Ureter (tissue), 1 donor: ENCODE measurements at places on chromosomes 3 and 15. TPM values are rescaled to one million over a fixed set of nuclear protein-coding genes. Genes with fewer than 3 reads are reported as not detected.

Gene HEXA
- 107 TPM for total RNA-seq

Gene NR1I2
- total RNA-seq: 1.2 TPM

Gene GOLGA8J
- total RNA-seq: not detected

Gene TIMP4
- total RNA-seq: 16.5 TPM

Gene PP2D1
- not detected for total RNA-seq

Gene DLL4
- total RNA-seq: 15.2 TPM

Gene SST
- 3.6 TPM for total RNA-seq

Gene HHATL
- total RNA-seq: 0.73 TPM

Gene MNS1
- 1.1 TPM for total RNA-seq

Gene SV2B
- 2.3 TPM for total RNA-seq

Gene AADACL2
- not detected for total RNA-seq

Gene CCRL2
- total RNA-seq: 6.3 TPM

- peak; percentile 77 for DNase-seq
Measured at GRCh38 chr3:157542711-157543500, 39.7 kb upstream of the VEPH1 start.

- DNase-seq: no peak
Measured at GRCh38 chr3:152339881-152340505, 71.3 kb downstream of the MBNL1 start.

- no peak for DNase-seq
Measured at GRCh38 chr3:128458746-128459460, 7.8 kb downstream of the DNAJB8 start.

GRCh38 chr15:45662375-45662774, 27.5 kb downstream of the SQOR start:
- no peak for DNase-seq

DNA sequence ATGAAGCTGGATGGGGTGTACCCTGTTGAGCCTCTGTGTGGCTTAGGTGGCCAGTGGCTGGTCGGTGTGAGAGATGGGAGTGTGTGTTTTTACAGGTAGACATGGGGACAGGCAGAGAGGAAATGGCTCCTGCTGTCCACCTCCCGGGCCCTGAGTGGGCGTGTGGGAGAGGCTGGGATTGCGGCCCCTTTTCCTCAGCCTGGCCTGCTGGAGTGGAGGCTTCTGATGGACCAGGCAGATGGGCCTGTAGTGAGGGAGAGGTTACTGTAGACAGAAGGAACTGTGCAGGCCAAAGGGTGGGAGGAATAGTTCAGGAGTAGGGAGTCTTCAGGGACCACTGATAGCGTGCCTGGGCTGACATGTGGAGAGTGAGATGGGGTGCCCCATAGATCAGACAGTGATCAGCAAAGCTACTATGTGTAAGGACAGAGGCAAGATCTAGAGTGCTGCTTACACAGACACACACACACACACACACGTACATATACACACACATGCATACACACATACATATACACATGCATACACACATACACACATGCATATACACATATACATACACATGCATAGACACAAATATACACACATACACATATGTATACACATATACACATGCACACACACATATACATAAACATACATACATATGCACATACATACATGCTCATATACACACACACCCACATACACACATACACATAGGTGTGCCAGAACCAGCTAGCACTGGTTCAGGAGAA, 26.4 kb downstream of the ACAA1 start:
- DNase-seq: no peak

DNA sequence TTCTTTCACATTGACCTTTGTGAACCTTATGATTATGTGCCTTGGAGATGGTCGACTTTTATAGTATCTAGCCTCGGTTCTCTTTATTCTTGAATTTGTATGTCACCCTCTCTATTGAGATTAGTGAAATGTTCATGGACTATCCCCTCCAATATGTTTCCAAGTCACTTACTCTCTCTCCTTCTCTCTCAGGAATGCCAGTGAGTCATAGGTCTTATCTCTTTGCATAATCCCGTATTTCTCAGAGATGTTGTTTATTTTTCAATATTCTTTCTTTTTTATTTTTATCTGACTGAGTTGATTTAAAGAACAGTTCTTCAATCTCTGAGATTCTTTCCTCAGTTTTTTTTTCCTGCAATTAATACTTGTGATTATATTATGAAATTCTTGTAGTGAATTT, 411.6 kb upstream of the CADM2 start:
- DNase-seq: no peak

GRCh38 chr15:57064033-57064432, 145.6 kb downstream of the TCF12 start:
- DNase-seq: no peak

- DNase-seq: no peak
Measured at GRCh38 chr3:157752956-157753786, 250.0 kb upstream of the VEPH1 start.

- DNase-seq: no peak
Measured at GRCh38 chr15:60568301-60568742, 89.4 kb upstream of the ICE2 start.

- no peak for DNase-seq
Measured at GRCh38 chr3:119125742-119126504, 20.0 kb upstream of the TEX55 start.

- no peak for DNase-seq
Measured at GRCh38 chr3:189688262-189688661, 57.1 kb downstream of the TP63 start.

DNA sequence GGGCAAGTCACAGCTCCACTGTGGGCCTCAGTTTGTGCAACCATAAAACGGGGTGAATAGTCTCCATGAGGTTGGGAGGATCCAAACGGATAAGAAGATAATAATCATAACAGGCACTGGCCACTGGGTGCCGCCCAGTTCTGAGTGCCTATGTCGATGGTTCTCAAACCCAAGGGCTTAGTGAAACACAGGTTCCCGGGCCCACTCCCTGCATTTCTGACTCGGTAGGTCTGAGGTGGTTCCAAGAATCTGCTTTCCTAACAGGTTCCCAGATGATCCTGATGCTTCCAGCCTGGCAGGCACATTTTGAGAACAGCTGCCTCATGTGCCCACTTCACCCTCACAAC, 21.2 kb downstream of the ALS2CL start:
- DNase-seq: peak; percentile 34

- DNase-seq: no peak
Measured at GRCh38 chr15:94584833-94585244, 353.5 kb downstream of the MCTP2 start.

GRCh38 chr15:27743638-27744037, 355.5 kb downstream of the OCA2 start:
- no peak for DNase-seq

GRCh38 chr3:17850448-17850847, 108.0 kb upstream of the TBC1D5 start:
- no peak for DNase-seq

GRCh38 chr3:129603991-129604749, 2.3 kb downstream of the PLXND1 start:
- DNase-seq: no peak

DNA sequence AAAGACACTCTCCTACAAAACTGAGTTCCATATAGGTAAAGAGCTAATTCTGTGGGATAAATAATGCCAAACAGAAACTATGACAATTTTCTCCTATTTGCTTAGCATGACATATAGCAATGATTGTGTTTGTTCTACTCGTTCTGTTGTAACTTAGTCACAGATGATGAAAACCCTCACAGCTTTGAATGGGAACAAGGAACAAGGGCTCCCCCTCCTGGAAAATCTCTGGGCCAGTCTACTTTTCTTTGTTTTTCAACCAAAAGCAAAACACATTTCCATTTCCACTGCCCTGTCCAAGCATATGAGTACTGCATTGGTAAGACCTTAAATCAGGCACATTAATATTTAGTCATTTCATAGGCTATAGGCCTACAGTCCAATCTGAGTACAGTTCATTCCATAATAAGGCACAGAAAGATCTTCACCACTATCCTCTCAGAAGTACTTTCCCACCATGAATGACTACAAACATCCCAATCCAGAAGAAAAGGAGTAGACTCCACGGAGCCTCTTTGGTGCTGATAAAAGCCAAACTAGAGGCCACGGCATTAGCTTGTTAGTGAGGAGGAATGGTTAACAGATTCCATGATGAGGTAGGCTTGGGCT, 67.1 kb downstream of the ATP8B4 start:
- peak; percentile 66 for DNase-seq

DNA sequence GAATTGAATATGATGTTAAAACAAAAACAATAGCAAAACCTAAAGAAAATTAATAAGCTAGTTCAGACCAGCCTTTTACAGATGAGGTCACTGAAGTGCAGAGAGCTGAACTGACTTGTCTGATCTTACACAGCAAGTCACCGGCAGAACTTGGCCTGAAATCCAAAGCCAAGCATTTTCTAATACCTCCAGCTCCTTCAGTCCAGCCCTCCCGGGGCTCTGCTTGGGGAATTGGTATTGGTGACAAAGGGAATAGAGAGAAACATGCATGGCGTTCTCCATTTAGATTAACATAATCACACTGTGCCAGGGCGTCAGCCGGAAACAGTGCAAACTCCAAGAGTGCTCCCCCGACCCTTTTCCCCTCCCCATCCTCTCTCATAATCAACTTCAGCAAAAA, 14.1 kb upstream of the ZSCAN2 start:
- no peak for DNase-seq

DNA sequence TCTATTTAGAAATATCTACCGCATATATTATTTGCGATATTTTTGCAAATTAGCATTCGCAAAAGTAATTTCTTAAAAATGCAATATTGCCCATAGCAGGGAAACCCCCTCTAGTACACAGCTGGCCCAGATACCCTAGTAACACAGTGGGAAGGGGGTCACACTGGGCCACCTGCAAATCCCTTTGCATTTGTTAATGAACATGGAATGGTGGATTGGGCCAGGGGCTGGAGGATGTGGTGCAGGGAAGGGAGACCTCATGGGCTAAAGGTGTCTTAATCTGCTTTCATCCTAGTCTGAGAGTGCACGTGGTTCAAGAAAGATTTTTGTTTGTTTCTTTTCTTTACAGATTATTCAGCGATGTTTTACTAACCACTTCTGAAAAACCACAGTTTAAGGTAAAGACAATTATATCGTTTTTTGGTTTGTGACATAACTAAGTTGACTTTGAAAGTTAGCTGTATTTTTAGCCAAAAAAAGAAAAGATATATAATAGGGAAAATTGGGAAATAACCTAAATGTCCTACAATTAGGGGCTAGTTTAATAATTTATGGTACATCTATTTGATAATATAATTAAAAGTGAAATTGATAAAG, 30.0 kb downstream of the PDHB start:
- no peak for DNase-seq
